ENCODE measurements at places on chromosomes 7 and 10.
A peak's percentile ranks its signal among the peaks of the same experiment; 100 is the strongest.

GRCh38 chr7:75945297-75946168, 30.6 kb downstream of the POR start:
- peak; percentile 86 for DNase-seq

- DNase-seq = no peak
Measured at GRCh38 chr10:31820778-31821369, 107.8 kb downstream of the ARHGAP12 start.

DNA sequence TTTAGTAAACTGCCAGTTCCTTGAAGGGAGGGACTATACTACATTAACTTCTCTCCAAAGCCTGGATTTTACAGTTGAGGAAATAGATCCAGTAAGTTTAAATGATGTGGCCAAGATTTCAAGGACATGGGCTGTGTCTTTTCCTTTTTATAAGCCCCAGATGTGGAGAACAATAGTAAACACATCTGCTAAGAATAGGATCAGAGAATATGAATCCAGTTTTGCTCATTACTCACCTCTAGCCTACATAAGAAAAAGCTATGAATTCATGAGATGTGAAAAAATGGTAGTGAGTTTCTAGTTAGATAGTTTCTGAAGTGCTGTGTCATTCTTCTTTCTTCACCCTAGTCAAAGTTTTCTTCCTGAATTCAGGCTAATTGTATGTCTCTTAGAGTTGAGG, 38.6 kb downstream of the MAGI2 start:
- no peak for DNase-seq

GRCh38 chr10:124069341-124070264, 23.8 kb downstream of the CHST15 start:
- no peak for DNase-seq

GRCh38 chr10:97174941-97175340, 10.8 kb downstream of the SLIT1 start:
- DNase-seq = no peak

GRCh38 chr7:123972045-123972444, 47.0 kb downstream of the SPAM1 start:
- no peak for DNase-seq

- DNase-seq = peak; percentile 96
Measured at GRCh38 chr10:97259119-97259518, 33.3 kb downstream of the ARHGAP19 start.

DNA sequence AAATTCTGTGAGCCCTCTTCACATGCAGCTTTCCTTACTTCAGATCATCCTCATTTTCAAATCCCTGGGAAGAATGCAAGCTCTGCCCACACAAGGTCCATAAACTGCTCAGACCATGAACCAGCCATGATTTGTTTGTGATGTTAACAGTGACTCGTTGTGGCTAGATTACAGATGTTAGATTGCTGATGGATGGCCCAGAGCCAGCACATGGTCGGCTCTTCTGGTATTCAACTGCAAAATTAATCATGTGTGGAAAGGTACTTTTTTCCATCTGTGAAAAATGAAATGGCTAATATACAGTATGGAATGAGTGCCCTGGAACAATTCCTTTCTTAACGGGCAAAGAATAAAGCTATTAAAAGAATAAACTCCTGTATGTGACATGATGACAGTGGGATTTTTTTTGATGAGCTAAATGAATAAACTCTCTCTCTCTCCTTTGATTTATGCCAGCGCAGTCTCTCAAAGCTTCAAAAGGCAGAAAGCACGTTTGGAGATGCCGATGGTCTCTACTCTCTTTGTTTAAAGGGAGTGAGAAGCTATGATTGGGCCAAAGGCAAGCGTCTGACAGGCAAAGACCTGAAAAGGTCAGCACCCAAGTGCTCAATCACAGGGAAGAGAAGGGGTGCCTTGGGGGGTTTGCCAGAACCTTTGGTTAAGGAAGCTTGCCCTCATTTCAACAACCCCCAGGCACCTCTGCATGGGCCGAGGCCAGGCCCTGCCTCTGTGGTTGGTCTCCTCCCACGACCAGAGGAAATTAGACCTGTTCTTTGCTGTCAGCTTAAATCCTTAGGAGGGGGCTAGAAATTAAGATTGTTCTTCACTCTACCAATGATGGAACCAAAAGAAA, 444.0 kb upstream of the NFE2L3 start:
- no peak for DNase-seq

DNA sequence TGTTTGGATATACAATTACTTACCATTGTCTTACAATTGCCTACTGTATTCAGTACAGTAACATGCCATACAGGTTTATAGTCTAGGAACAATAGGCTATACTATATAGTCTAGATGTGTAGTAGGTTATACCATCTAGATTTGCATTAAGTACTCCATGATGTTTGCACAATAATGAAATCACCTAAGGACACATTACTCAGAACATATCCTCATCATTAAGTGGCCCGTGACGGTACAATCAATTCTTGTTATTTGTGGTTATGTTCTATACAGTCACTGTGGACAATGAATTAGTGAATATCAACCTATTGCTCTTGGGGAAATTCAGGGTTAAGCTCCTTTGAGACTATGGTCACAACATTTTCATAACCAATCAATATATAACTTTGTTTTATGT, 75.6 kb downstream of the MICU1 start:
- DNase-seq = no peak

GRCh38 chr10:60282771-60283353, 106.8 kb downstream of the ANK3 start:
- no peak for DNase-seq

DNA sequence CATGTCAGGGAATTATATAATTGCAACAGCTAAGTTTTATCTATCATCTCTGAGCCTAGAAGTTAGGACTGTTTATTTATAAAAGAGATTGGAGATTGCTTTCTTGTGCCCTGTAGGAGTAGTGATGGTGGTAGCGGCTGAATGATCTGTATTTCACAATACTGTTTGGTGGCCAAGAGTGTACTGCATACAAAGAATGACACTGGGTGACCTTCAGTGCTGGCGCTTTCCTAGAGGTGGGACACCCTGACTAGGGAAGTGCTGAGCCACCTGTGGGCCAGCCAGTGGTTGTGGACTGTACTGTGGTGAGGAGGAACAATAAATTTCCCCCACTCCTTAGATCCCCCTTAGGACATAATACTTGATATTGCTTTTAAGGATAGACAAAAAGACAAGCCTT, 53.0 kb downstream of the COPG2 start:
- DNase-seq = no peak

DNA sequence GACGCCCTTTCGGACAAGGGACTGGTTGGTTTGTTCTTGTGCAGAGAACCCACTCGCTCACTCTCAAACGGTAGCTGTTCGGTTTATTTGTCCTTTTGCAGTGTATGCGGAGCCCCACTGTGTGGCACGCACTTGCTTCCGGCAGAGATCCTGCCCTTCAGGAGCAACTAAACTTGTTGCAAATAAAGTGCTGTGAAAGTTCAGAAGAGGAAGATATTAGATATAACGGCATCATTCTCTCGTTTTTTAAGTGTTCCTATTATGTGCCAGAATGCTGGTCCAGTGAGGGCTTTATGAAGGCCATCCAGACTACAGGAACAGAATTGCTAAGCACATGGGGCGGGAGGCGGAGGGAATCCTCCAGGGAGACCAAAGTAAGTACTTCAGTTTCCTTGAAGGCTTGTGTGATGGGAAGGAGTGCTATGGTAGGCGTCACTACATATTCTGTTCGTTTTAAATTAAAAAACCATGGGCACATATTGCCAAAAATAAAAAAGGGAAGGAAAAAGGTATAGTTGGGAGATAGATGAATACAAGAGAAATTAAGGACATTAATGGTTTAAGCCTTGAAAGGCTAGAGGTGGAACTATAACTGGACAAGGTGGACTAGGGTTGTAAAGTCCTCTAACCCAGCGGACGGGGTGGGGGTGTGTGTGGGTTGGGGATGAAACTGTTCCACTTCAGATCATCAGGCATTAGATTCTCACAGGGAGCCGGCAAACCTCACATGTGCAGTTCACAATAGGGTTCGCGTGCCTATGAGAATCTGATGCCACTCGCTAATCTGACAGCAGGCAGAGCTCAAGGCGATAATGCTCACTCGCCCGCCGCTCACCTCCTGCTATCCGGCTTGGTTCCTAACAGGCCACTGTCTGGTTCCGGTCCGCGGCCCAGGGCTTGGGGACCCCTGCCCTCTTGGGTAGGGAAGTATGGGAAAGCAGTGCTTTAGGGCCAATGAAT, 704 bp upstream of the ERLIN1 start:
- DNase-seq = peak; percentile 22

DNA sequence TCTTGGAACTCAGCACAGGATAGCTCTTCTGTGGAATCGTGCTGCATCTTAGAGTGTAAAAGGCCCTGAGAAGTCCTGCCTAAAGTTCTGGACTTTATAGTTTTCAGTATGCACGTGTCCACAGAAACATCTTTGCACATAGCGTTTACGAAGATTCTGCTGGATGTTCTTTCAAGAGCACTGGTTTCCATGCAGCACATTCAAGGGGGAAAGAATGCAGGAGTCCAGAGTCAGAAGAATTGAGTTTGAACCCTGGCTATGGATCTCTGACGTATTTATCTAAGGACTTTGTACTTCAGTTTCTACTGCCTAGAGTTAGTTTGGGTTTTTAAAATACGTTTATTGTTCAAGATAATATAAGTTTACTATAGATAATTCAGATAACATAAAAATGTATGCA, 282.8 kb upstream of the ZMIZ1 start:
- no peak for DNase-seq

DNA sequence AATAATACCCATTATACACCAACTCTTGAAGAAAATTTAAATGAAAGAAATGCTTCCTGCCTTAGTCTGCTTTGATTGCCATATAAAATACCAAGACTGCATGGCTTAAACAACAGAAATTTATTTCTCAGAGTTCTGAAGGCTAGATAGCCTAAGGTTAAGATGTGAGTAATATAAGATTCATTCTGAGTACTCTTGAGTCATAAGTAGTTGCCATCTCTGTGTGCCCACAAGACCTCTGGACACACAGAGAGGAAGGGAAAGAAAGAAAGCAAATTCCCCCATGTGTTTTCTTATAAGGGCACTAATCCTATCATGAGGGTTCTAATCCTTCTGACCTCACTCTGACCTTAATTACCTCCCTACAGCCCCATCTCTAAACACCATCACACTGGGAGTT, 201.2 kb downstream of the PTN start:
- DNase-seq = no peak

GRCh38 chr10:44874166-44874565, 37.0 kb upstream of the TMEM72 start:
- no peak for DNase-seq

DNA sequence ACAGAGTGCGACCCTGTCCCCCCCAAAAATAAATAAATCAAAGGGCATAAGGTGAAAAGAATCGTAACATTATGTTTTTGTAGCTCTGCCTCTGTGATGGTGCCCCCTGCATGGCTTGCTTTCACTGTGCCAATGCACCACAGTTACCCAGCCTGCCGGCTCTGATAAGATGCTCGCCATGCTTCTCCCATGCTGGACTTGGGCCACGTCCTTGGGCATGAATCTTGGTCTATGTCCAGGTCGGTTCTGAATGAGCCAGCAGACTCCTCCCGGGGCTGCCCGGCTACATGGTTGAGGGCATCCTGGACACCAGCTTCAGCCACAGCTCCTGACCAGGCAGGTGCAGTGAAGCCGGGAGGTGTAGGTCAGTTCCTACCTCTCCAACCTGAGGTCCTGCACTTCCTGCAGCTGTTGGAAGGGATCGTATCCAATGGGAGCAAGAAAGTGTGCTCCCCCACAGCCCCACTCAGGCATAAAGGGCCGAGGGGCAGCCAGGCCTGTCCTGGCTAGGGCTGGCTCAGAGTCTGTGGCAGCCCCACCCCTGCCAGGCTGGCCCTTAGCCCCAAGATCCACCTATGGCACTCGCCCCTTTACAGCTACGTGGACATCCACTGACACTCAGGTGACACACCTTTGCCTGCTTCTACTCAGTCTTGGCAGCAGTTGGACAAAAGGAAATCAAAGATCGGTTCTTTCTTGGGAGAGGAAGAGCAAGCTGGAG, 34.1 kb downstream of the CHST3 start:
- no peak for DNase-seq

DNA sequence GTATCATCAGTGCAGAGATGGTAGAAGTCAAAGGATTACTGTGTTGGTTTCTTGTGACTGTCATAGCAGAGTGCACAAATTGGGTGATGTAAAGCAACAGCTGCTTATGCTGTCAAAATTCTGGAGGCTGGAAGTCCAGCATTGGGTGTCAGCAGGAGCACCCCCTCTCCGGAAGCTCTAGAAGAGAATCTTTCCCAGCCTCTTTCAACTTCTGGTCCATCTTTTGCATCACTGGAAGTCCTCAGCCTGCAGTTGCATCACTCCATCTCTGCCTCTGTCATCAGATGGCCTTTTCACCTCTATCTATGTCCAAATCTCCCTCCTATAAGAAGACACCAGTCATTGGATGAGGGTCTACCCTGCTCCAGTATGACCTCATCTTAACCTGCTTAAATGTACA, 35.8 kb upstream of the GALNTL5 start:
- no peak for DNase-seq

Data from large intestine (tissue), 12 donors.